ENCODE measurements at places on chromosomes 1 and 21.

DNA sequence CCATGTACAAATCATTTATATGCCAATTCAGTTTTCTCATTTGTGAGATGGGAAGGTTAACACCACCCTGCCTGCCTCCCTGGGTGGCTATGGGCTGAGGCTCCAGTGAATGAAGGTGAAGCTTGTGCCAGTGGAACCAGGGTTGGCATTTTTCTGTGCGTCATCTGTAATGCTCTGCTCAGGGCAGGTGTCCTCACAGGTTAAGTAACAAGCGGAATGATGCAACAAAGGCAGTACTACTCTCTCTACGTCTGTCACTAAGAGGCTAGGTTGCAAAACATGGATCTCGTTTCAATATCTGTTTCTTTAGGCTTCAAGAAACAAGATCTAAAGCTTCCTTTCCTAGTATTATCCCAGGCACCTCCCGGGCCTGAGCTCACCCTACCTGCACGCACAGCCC, 67.0 kb upstream of the ZNF648 start:
- no peak for DNase-seq

GRCh38 chr1:159949981-159950381, 4.1 kb downstream of the SLAMF9 start:
- no peak for DNase-seq

- DNase-seq: no peak
Measured at GRCh38 chr1:6117624-6118023, 62.5 kb downstream of the CHD5 start.

GRCh38 chr1:201530741-201531531, 8.0 kb upstream of the NAV1 start:
- peak; percentile 88 for DNase-seq

- DNase-seq: peak; percentile 47
Measured at GRCh38 chr1:83845437-83846071, 153.4 kb downstream of the TTLL7 start.

DNA sequence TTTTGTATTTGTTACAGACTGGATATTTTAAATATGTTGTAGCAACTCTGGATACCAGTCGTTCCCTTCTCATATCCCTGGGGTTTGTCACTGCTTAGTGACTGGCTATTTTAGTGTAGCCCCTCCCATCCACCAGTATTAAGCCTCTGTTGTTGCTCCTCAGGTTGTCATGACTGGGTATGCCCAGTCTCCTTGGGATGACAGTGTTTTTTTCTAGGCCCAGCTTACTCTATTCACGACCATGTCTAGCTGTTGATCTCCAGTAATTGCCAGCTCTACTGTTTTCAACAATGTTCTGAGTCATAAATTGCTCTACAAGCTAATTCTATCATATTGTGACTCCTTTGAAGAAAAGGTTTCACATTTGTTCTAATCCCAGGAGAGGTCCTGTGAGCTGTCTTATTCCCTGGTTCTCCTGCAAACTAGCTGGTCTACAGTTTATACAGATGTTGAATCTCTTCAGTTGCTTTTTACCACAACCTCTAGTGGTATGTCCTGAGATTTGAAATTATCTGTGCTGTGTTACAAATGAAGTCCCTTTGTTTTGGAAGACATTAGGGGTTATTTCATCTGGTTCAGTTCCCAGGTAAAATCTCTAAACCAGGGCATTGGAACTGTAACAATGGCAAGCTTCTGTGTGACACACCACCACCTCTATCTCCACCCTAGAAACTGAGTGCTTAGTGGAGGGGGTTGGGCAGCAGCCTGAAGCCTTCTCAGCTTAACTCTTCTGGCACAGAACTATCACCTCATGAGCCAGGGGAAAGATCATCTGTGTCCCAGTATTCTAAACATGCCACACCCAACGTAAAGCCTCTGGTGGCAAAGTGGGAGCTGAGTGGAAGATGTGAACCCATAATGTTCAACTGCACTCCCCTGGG, 124.6 kb downstream of the TRIM33 start:
- no peak for DNase-seq

- DNase-seq: peak; percentile 82
Measured at GRCh38 chr1:29254346-29254745, 18.0 kb downstream of the PTPRU start.

DNA sequence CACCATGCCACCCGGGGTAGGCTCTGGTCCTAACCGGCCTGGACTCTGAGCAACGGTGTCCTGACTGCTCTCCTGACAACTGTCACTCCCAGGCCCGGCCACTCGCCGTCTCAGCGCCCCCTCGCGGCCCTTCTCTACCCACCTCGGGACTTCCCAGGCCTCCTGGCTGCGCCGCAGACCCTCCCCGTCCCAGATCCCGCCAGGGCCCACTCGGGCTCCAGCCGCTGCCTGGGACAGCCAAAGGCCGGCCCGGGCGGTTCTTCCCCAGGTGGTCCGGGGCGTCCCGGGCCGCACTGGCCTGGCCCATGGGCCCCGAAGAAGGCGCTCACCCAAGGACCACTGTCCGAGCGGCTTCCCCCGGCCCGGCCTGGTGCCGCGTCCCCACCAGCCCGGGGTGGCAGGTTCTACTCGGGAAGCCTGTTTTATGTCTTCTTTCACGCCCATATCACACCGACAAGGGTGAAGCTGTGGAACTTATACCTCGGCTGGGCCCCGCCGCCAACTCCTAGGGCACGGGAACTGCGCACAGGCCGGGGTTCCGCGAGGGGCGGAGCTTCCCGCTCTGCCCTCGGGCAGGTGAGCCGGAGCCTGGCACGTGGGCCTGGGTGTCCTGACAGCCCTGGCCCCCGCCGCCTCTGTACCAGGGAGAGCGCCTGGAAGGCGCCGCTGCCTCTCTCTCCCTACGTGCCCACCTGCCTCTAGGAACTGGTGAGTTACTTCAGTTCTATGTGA, 138.3 kb downstream of the TTLL7 start:
- DNase-seq: peak; percentile 10

DNA sequence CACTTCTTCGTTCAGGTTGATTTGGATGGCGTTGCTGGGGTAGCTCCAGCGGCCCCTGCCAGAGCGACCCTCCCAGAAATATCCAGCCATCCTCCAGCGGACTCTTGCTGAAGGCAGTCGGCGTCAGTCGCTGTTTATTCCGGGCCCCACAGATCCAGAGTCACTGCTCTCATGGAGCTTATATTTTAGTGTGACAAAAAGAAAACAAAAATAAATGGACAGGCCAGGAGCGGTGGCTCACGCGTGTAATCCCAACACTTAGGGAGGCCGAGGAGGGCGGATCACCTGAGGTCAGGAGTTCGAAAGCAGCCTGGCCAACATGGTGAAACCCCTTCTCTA, 791 bp upstream of the CFAP298 start:
- no peak for DNase-seq

Measured in fibroblast of skin of right biceps (primary cell).